B cell (primary cell): ENCODE measurements at places on chromosomes 7 and 10. TPM values are rescaled to one million over a fixed set of nuclear protein-coding genes. Genes with fewer than 3 reads are reported as not detected.

The POLR2J2 gene
- total RNA-seq: 53.0 and 61.1 TPM in 2 replicates

DNA sequence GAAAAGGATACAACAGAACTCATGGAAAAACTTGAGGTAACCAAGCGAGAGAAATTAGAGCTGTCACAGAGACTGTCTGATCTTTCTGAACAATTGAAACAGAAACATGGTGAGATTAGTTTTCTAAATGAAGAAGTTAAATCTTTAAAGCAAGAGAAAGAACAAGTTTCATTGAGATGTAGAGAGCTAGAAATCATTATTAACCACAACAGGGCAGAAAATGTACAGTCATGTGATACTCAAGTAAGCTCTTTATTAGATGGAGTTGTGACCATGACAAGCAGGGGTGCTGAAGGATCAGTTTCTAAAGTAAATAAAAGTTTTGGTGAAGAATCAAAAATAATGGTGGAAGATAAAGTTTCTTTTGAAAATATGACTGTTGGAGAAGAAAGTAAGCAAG, 62.1 kb downstream of the AKAP9 start:
- no peaks in the 10 kb centered on the region for H3K27me3 ChIP-seq
- H3K36me3 ChIP-seq: peaks cover 29% of the 10 kb centered on the region
- DNase-seq: no peak
- H3K4me3 ChIP-seq: no peak overlapping the region
- no peaks in the 10 kb centered on the region for H3K4me1 ChIP-seq

GRCh38 chr7:151883857-151884256, 6.9 kb upstream of the PRKAG2 start:
- no peaks in the 10 kb centered on the region for H3K27me3 ChIP-seq
- no peak overlapping the region for H3K4me3 ChIP-seq
- H3K27ac ChIP-seq: no peak overlapping the region

DNA sequence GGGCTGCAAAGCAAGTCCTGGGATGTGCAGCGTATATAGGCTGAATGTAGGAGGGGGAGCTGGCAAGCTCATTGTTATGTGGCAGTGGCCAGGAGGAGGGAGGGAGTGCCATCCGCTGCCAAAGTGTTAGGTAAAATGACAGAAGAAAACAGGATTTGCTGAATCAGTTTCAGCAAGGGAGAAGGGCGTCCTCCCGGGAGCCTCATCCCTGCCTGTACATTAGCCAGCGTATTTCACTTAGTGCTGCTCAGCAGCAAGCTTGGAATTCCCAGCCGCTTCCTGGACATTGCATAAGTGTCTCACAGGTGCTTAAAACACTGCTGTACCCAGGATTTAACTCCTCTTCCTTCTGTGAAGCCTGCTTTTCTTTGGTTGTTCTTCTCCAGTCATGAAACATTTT, 2.5 kb downstream of the NIPSNAP2 start:
- H3K4me3 ChIP-seq: no peak overlapping the region
- no peak for DNase-seq
- H3K27ac ChIP-seq: no peak overlapping the region
- H3K27me3 ChIP-seq: no peaks in the 10 kb centered on the region
- H3K4me1 ChIP-seq: peaks cover 16% of the 10 kb centered on the region
- H3K36me3 ChIP-seq: peaks cover 3% of the 10 kb centered on the region
